ENCODE measurements at places on chromosomes 2 and 18.

- no peak for DNase-seq
Observed at GRCh38 chr2:199466692-199467065, 8.9 kb upstream of the SATB2 start.

DNA sequence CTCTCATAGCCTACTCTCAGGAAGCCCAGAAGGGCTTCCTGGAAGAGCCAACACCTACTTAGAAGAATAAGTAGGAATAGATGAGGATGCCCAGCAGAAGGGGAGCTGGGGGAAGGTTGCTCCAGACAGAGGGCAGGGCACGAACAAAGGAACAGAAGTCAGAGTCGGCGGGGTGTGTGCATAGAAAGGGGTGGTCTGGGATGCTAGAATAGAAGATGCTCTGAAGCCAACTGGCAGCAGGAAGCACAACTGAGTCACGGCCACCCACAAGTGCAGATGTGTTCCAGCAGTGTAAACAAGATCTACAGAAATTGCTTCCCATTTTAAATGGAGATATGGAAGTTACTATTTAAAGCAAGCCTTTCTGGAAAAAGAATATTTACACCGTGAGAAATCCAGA, 131.0 kb downstream of the ZNF532 start:
- DNase-seq: no peak

GRCh38 chr2:239177325-239177724, 223.5 kb downstream of the HDAC4 start:
- no peak for DNase-seq

DNA sequence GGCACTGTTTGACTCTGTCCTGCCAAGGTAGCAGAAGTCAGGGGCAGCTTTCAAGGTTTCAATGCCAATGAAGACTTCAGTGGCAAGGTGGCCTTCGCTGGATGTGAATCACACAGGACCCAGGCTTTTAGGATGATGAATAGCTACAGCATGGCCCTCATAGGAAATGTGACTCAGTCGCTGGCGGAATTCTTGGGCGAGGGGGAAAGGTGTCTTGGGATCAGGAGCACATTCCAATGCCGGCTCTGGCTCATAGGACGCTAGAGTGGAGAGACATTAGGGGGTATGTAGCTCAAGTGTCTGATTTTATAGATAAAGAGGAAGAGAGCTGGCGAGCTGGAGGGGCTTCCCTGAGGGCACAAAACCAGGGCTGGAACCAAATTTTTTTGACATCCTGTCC, 68.6 kb downstream of the SMIM21 start:
- DNase-seq: no peak

Measured in ACHN (cell line).